A549 treated with CORT108297 at 1 μM for 4 hours (cell line): ENCODE measurements at places on chromosomes 4 and X. TPM values are rescaled to one million over a fixed set of nuclear protein-coding genes. Genes with fewer than 3 reads are reported as not detected.

The CXCL13 gene
- total RNA-seq: not detected in 5 replicates

The ADGRG4 gene
- not detected in 5 replicates for total RNA-seq

The TENT5D gene
- total RNA-seq: not detected in 5 replicates

The KANTR gene
- total RNA-seq: 1.2 to 1.5 TPM (median 1.4 TPM) in 5 replicates

The ZFP92 gene
- 0.35 to 0.65 TPM (median 0.60 TPM) in 5 replicates for total RNA-seq

The PIGA gene
- total RNA-seq: 6.0 to 9.9 TPM (median 8.3 TPM) in 5 replicates

The FAM114A1 gene
- 21.9 to 46.3 TPM (median 33.2 TPM) in 5 replicates for total RNA-seq

The VCX2 gene
- not detected in 5 replicates for total RNA-seq

The SMARCA1 gene
- total RNA-seq: 30.4 to 58.0 TPM (median 42.6 TPM) in 5 replicates

The CYBB gene
- 0.02 to 0.12 TPM (median 0.07 TPM) in 5 replicates for total RNA-seq

The RAB33A gene
- total RNA-seq: 0.10 to 0.31 TPM (median 0.20 TPM) in 5 replicates

The CD38 gene
- 8.6 to 13.7 TPM (median 10.1 TPM) in 5 replicates for total RNA-seq

The LDOC1 gene
- 83.3 to 109 TPM (median 106 TPM) in 5 replicates for total RNA-seq

The MAGED4 gene
- 6.3 to 9.9 TPM (median 8.3 TPM) in 5 replicates for total RNA-seq
